Anterior cingulate cortex (tissue), 58 donors: ENCODE measurements at places on chromosomes 6 and 20.

- DNase-seq, result no peak
Observed at GRCh38 chr6:13796781-13797180, 17.6 kb downstream of the MCUR1 start.

GRCh38 chr20:23782366-23782983, 31.7 kb upstream of the CST1 start:
- DNase-seq, result no peak

- DNase-seq, result no peak
Observed at GRCh38 chr6:33633084-33633461, 12.0 kb downstream of the ITPR3 start.

DNA sequence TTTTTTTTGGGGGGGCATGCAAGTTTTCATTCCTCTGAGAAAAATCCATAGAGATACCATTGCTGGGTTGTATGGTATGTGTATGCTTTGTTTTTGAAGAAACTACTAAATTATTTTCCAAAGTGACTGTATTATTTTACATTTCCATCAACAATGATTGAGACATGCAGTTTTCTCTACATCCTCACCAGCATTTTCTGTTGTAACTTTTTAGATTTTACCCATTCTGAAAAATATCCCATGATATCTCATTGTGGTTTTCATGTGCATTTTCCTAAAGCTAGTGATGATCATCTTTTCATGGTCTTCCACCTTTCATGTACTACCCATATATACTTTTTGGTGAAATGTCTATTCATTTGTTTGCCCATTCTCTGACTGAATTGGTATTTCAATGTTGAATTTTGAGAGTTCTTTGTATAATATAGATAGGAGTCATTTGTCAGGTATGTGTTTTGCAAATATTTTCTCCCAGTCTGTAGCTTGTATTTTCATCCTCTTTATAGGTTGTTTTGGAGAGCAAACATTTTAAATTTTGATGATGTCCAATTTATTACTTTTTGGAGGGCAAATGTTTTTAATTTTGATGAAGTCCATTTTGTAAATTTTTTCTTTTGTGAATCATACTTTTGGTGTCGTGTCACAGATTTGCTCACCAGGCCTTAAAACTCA, 827.5 kb upstream of the CITED2 start:
- DNase-seq, result no peak

- DNase-seq, result no peak
Observed at GRCh38 chr20:19742974-19743639, 15.0 kb upstream of the RIN2 start.

- DNase-seq, result no peak
Observed at GRCh38 chr6:53199156-53199555, 50.5 kb upstream of the GCM1 start.

DNA sequence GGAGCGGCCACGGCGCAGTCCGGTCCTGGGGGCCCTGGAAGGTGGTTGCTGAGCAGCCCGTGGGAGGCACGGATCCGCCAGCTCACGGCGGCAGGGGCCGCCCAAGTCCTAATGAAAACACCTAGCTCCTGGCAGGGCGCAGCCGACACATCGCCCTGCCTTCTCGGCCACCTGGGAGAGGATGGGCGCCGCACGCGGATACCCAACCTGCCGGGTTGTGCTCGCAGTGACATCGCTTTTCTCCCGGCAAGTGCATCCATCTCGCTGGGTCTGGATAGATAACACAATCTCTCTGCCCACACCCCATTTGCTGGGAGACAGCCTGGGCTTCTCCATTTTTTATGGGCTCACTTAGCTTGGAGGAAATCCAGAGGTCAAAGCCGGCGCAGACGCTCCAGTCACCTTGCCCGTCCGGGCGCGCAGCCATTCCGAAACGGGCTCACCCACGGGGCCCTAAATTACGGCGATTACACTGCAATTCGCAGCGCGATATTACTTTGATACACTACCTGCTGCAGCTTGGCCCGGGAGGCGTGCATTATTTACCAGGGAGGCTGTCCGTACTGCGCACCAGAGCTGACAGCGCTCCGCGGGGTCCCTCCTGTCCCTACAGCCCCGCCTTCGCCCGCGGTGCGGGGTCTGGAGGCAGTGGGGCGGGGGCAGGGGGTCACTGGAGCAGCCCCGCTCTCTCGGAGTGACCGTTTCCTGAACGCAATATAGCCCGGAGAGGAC, 36.2 kb upstream of the CCDC167 start:
- DNase-seq, result no peak

DNA sequence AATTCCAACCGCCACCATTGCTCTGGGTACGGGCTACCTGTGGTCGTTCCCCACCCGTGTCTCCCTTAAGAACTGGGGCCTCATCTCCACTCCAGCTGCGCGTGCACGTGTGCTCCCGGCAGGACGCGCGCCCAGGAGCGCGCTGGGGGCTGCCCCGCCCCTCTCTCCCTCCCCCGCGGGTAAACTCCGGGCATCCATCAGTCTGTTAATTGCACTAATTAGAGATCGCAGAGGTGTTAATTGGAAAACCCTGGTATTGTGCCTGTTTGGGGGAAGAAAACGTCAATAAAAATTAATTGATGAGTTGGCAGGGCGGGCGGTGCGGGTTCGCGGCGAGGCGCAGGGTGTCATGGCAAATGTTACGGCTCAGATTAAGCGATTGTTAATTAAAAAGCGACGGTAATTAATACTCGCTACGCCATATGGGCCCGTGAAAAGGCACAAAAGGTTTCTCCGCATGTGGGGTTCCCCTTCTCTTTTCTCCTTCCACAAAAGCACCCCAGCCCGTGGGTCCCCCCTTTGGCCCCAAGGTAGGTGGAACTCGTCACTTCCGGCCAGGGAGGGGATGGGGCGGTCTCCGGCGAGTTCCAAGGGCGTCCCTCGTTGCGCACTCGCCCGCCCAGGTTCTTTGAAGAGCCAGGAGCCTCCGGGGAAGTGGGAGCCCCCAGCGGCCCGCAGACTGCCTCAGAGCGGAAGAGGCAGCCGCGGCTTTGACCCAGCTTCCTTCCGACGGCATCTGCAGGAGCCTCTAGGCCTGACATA, 14.4 kb downstream of the FOXP4 start:
- DNase-seq, result no peak

DNA sequence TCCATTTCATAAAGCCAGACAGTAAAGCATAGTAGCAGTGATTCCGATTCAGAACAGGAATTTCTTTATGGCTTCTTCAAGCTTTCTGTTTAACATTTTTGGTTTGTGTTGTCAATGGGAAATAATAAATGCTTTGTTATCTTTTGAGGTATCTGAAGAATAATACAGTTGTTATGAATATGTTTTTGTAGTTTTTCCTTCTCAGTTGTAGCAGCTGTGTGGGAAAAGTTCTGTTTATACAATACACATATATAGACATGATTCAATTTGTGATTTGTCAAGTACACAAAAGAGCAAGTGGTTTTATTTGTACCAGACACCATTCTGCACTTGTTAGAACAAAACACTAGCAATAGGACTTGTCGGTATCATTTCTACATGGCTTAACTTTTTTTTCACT, 96.6 kb downstream of the CDYL start:
- DNase-seq, result no peak
